ENCODE measurements at places on chromosomes 11 and 22.

GRCh38 chr11:15839061-15839460, 517.3 kb downstream of the SOX6 start:
- DNase-seq: no peak

DNA sequence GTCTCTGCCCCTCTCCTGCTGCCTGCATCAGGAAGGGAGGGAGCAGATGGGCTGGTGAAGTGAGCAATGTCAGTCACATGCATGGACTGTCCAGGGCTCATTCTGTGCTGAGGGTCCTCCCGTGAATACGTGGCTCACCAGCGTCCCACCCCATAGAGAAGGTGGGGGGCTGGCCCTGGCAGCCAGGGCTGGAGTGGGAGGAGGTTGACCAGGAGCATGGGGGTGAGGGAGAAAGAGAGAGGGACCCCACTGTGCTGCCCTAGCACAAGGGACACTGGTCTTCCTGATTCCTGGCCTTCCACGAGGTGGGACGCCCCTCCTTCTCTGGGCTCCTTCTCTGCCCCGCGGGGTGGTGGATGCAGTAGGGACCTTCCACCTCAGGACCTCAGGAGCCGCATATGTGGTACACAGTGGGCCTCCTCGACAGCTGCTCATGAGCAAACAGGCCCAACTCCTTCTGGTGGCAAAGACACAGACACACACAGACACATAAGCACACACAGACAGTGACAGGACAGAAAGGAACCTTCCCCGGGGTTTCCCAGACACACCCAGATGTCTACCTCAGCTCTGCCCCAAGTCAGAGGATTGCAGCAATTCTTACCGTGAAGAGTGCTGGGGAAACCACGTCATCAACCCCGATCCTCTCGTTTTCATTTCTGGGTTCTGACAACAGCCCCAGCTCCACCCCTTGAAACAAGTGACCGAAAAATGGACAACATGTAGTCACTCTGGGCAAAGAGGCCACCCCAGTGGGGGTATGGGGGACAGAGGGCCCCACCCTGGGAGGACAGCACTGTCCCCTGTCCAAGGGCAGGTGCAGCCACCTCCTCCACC, 3.6 kb upstream of the APOBEC3A start:
- DNase-seq: no peak

GRCh38 chr22:29335656-29336055, 20.2 kb upstream of the RASL10A start:
- DNase-seq: no peak

DNA sequence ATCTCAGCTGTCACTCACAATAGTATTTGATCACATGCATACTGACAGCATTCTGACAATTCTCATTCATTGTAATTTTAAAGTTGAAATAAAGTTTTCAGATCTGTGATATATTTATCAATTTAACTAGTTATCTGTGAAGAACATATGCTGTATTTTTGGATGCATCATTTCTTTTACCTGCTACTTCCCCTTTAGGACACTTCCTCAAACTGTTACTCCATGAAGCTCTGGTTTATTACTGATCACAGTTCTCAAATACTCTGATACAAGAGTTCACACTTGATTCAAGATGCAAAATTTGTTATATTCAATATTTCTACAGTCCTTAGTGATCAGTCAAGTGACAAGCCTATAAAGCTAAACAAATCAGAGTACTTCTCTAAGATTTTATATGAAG, 1655.2 kb downstream of the LRRC4C start:
- DNase-seq: no peak

GRCh38 chr22:42086051-42086450, 4.5 kb downstream of the NDUFA6 start:
- no peak for DNase-seq

DNA sequence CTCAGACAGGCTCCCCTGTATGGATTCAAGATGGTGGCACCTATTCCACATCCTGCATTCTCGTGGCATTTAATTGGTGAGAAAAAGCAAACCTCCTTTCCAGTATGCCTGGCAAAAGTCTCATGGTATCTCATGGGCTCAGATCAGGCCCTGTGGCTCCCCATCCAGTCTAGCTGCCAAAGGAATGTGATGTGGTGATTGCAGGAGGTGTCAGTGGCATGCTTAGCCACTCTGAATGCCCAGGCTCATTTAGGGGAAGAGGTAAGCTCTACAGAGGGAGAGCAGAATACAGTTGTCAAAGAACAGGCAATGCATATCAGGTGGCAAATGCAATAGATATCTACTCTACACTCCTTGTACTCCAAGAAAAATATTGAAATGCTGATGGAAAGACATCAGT, 146.7 kb downstream of the SPATA19 start:
- DNase-seq: no peak

DNA sequence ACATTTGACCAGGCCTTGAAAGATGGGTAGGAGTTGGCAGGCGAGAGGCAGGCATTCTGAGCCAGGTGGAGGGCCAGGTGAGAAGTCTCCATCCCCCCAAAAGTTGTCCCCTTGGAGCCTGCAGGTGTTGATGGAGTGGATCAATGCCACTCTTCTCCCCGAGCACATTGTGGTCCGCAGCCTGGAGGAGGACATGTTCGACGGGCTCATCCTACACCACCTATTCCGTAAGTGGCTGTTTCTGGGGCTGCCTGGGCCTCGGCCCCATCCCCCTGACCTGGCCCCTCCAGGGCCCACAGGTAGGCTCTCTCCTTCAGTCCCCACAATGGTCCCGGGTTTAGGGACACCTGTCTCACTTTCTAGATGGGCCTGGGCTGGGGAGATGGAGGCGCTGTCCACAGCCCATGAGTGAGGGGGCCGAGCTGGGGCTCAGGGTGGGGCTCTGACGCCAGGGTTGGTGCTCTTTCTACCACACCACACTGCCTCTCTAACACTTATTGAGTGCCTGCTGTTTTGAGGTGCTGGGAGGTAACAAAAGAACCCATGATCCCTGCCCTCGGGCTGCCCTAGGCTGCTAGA, 7.0 kb downstream of the PARVG start:
- DNase-seq: no peak

GRCh38 chr11:2256293-2256913, 14.0 kb downstream of the ASCL2 start:
- DNase-seq: no peak

DNA sequence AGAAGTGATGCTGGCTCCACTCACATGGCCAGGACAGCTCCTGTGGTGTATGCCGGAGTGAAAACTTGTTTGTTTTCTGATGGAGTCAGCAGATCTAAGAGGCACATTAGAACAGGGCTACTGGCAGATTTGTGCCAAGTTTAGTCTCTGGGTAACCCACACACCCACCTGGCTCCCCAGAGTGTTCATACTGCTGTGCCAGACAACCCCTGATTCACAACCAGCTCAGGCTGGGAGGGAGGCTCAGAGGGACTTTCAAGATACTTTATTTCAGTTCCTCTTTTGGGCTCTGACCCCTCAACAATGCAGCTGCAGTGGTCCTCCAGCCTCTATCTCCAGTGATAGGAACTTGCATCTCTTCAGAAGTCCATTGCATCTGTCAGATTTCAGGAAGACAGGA, 8.5 kb downstream of the NTM start:
- DNase-seq: no peak

GRCh38 chr22:26763633-26764361, 106.4 kb downstream of the MIAT start:
- no peak for DNase-seq

DNA sequence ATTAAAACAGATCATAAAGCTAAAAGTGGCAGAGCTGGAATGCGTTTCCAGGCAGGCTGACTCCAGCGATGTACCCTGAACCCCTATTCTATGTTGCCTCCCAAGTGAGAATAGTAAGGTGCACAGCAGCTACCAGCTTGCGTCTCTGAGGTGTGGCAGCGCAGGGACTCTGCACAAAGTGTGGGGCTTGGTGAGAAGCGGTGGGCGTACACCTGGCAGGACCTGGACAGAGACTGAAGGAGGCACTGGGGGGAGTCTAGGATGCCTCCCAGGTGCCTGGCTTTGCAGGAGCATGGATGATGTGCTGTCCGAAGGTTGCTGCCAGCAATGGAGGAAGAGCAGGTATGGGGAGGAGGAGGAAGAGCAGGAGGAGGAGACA, 42.9 kb downstream of the AMPD3 start:
- no peak for DNase-seq

- no peak for DNase-seq
These were observed 921.3 kb downstream of the BRD1 start for GRCh38 chr22:48906216-48906835.

- DNase-seq: no peak
These were observed 82.1 kb upstream of the PPARA start for GRCh38 chr22:46068181-46068592.

GRCh38 chr11:38278457-38279141, 1680.6 kb upstream of the RAG2 start:
- no peak for DNase-seq

DNA sequence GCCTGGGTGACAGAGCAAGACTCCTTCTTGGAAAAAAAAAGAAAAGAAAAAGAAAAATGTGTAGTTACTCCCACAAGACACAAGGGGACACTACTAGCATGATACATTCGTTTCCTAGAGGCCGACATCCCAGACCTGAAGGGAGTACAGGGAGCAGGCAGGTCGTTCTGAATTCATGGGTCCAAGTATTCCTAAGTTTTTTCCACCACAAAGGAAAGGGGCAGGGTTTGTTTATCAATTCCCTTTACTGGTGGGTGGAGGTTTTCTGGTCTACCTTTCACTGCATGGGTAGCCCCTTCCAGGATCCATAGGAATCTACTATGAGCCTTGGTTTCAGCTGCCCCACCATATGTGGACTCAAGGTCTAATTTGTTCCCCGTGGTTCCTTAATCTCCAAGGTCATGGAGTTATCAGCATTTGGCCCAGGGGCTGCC, 11.8 kb downstream of the TIGD3 start:
- no peak for DNase-seq

DNA sequence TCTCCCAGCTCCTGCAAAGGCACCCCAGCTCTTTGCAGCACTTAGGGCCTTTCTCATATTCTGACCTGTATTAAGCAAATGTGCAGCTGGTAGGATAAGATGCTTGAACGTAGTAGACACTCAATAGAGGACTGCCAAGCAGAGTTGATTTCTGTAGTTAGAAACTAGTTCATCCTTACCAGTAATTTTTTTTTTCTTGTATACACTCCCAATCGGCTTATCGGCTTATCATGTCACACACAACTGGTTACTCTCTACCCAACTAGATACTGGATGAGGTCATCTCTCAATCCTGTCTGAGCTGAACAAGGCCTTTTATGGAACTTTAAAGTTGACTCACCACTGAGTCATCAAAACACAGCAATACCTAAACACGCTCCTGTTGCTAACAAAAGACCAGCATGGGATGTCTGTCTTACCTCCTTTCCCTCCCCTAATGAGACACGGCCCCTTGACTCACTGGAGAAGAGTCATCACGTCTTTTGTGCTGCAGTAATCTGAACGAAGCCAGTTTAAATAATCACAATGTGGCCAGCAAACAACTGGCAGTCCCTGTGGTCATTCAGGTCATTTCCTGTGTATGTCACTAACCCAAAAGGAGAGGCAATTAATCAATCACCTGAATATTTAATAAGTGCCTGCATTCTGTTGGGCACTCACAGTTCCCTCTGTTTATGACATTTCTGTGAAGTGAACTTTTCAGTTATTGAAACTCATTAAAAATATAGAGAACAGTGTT, 7.5 kb upstream of the WEE1 start:
- no peak for DNase-seq

DNA sequence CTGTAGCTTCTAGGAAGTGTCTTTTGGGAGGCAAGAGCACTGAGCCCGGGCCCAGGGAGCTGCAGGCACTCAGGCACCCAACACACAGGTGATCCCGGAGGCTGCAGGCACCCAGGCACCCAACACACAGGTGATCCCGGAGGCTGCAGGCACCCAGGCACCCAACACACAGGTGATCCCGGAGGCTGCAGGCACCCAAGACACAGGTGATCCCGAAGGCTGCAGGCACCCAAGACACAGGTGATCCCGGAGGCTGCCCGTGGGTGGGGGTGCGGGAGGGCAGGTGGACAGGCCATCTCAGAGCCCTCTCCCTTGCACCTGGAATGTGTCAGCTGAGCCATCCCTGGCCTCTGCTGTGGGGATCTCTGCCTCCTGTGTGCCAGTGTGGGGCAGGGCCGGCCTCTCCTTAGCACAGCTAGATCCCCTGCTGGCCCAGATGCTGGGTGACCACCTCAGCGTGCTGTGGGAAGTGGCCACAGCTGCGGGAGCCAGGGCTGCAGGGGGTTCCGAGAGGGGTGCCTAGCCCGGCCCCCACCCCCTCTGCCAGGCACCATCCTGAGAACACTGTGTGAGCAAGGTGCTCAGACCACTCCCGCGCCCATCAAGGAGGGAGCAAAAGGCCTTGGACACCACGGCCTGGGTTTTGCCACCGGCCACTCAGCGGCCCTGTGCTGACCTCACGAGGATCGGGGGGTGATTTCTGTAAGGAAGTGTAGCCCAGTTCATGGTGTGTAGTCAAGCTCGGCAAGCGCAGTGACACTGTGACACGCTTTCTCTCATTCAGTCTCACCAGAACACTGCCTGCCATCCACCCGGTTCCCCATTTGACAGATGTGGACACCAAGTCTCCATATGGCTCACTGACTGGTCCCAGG, 14.2 kb downstream of the MRGPRG start:
- no peak for DNase-seq

GRCh38 chr11:68977781-68978625, 2.8 kb downstream of the MRGPRD start:
- no peak for DNase-seq
